Stimulated activated CD8-positive, alpha-beta memory T cell treated with anti-CD3 and anti-CD28 coated beads, Interleukin-15, amount 100 ng/mL, for 24 hours (primary cell): ENCODE measurements at places on chromosomes 5 and 9.

DNA sequence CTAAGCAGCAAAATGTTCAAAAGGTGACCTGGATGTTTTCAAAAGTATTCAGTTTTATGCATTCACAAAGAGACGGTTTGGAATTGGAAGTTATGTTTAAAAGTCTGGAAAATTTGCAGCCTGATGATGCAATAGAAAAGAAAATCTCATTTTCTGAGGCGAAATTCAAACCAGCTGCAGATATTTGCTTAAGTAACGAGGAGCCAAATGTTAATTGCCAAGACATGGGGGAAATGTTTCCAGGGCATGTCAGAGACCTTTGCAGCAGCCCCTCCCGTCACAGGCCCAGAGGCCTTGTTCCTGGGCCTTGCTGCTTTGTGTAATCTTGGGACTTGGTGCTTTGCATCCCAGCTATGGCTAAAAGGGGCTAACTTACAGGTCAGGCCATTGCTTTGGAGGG lies 228.2 kb downstream of the MAN2A1 start:
- DNase-seq = no peak

DNA sequence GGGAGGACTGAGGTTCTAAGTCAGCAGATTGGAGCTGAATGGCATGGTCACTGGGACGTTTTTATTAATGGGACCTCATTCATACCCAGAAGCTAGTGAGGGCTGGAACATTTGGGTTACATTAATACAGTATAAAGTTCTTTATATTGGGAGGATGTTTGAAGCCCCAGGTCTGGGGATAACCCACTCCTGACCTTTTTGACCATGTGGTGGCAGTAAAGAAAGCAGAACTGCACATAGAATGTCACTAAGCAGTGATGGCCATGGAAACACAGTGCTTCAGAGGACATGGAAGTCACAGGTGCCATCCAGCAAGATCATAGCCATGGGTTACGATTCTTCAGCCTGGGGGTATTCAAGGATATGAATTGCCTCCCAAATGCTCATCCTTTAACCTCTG lies 176.0 kb downstream of the ATP10B start:
- no peak for DNase-seq

DNA sequence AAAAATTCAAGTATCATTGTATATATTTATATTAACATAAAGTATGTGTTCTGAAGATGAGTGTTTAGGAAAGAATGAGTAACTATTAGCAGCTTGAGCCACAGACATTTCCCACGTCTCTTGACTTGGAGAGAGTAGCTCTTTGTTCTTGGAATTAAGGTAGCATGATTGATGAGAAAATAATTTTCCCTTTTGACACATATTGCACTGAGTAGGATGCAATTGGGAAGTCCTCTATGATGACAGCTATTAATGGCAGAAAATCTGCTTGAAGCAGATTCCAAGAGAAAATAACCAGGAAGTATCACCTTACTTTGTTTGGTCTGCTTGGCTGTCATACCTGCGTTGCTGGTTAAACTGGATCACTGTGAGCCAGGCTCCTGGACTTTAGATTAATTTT lies 204.8 kb downstream of the TLE4 start:
- no peak for DNase-seq

- no peak for DNase-seq
Measured at GRCh38 chr9:69671311-69671878, 776 bp downstream of the APBA1 start.

DNA sequence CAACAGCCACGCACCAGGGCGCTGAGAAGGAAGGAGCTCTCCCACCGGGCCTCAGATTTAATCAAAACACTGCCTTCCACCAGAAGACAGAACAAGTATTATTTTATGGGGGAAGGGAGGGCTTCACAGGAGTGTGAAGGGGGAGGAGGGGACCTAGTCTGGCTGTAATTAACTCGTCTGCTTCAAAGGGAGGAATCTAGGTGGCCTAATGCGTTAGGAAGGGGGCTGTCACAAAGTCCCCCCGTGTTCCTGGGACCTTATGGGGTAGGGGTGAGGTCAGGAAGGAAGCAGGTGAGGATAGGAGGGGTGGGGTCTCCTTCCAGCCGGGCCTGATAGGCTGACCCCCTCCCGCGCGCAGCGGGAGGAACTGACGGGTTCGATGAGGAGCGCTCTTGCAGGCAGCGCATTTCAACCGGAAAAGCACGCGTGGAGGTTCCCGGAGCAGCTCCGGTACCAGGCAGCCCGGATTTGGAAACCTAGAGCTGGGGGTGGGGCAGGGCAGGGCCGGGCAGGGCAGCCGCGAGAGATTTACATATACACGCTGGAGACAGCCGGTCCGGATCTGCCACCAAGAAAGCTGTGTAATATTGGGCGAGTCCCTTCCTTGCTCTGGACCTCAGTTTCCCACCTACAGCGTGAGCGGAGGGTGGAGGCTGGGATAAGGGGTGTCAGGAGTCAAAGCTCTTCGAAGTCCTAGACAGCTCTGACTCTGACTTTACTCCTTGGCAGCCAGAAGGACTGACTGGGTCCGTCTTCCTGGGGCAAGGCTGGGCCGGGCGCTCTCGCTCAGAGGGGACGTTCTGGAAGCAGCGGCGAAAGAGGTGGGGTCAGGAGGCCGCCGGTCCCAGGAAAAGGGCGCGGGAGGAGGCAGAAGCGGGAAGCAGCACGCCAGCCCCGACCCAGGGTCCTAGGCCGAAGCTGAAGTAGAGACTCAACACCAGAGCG lies 1.8 kb downstream of the SHB start:
- DNase-seq = peak; percentile 5

- DNase-seq = no peak
Measured at GRCh38 chr9:87290241-87291052, 207.2 kb upstream of the DAPK1 start.

GRCh38 chr9:136016572-136017288 lies 55.6 kb upstream of the UBAC1 start:
- no peak for DNase-seq

- no peak for DNase-seq
Measured at GRCh38 chr9:79623799-79624721, 52.3 kb downstream of the TLE4 start.

DNA sequence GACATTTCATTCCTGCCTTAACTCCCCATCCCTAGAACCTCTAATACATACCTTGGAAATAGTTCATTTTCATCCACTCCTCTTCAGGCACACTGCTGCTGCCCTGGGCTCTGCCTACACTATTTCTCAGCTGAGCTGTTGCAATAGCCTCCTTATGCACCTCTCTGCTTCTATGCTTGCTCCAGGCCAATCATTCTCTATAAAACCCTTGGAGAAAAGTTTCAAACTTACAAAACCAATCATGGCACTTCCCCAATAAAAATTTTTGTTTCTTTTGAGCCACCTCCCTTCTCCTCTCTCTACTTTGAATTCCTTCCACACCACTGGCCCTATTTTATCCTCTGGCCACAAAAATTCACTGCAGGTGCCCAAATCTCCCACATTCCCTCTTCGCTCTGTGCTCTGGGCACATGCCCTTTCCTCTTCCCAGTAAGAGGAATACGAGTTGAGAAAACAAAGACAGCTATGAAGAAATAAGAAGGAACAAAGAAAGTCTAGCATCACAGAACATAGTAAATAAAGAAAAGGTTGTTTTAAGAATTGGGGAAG lies 301.4 kb downstream of the ELAVL2 start:
- DNase-seq = no peak

- DNase-seq = no peak
Measured at GRCh38 chr5:68419081-68419636, 203.6 kb downstream of the PIK3R1 start.

DNA sequence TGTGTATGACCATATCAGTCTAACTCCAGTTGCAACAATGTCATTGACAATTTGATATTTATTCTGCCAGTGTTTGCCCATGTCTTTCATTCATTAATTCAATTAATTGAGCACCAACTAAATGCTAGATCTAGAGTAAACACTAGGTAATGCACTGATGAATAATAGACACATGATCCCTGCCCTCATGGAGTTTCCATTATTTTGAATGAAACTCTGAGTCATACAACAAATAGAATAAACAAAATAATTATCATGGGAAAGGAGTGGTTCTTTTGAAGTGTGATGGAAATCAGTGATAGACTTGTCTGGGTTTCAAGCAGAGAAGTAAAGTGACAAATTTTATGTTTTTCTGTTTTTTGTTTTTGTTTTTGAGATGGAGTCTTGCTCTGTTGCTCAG lies 4.6 kb downstream of the ARHGEF37 start:
- DNase-seq = no peak

DNA sequence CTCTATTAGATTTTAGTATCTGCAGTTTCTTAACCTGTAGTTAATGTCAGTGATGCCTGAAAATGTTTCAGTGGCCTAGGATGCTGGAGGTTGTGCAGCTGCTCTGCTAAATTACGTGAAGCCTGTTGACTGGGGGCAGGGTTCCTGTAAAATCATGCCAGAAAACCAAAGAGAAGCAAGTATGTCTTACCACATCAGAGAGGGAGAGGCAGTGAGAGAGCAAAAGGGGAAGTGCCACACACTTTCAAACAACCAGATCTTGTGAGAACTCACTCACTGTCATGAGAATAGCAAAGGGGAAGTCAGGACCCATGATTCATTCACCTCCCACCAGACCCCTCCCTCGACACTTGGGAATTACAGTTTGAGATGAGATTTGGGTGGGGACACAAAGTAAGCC lies 83.9 kb upstream of the CYLC2 start:
- DNase-seq = no peak

DNA sequence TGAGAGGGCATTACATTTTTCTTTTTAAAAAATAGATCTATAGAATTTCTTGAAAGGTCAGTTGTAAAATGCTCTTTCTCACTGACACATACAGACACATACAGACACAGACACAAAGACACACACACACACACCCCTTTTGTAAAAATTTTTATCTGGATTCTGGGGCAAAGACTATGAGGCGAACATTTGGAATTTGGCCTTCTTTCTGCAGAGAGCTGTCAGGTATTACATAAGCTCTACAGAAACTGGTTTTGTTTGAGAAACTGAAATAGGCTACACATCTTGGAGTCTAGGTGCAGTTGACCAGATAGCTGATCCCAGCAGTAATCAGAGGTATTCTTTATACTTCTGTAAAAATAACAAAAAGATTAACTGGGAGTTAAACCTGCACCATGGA lies 315.9 kb upstream of the RPS23 start:
- no peak for DNase-seq

DNA sequence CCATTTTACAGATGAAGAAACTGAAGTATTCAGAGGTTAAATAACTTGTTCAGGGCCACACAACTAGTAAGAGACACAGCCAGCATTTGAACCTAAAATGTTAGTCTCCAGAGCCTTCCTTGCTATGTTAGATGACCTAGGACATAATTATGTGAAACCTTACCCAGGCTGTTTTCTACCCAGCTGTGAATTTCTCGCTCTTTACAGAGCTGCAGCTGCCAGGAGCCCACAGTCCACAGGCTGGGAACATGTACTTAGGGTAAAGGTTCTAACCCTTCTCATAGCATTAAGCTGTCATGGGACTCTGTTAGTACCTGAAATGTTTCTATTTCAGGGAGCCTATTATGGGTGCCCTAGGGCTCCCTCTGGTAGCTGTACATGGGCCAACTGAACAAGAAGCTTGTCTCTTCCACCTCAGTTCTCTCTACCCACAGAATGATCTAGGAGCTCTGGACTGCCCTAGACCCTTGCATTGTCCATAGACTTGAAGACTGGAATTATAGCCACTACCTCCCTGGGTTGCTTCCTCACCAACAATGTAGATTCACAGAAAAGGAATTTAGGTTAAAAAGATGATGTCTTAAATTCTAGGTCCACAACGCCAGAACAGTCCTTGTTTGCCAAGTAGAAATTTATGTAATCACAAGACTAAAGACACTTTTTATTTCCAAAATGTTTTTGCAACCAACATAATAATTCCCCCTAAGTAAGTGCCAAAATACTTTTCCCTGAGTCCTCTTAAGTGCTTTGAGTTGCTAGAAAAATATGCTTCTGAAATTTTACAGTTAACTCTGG lies 262.9 kb downstream of the PIK3R1 start:
- DNase-seq = no peak

- no peak for DNase-seq
Measured at GRCh38 chr9:77980622-77981021, 51.0 kb downstream of the GNAQ start.

DNA sequence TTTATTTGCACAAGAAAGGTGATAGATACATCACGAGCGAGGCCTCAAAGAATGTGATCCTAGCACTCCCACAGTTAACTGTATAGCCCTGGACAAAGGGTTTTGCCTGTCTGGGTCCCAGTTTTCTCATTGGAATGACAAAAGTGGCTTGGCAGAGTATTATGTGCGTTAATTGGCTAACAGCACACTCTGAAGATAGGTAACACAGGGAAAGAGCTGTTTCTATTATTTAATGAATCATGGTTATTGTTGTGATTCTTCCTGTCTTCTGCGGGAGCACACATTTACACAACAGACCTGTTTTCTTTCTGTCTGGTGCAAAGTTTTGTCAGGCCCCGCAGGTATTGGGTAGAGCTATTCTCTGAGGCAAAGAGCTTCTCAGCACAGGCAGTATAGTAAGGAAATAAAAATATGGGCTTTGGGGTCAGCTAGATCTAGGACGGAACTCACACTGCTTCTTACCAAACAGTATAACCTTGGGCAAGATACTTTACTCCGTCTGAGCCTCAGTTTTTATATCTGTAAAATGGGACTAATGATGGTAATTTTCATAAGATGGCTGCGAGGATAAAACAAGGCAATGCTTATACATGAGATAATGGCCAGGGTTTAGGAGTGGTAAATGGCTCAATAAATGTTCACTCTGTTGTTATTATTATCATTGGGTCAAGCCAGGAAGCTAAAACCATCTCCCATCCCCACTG lies 78.9 kb downstream of the PLAC8L1 start:
- DNase-seq = no peak

DNA sequence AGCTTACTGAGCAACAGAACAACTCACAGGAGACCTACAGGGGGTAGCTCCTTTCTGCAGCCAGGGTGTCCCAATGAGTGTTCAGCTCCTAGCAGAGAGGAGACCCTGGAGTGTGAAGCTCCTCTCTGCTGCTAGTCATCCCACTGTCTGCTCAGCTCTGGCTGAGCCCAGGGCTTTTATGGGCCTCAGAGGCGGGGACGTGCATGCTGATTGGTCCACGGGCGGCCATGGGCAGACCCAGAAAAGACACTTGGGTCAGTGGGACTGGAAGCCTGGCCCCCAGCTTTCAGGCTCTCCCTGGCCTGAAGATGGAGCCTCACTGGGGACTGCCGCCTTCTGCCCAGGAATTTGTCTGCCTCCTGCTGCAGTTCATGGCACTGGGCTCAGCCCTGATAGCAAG lies 40.6 kb downstream of the TSPAN17 start:
- no peak for DNase-seq

DNA sequence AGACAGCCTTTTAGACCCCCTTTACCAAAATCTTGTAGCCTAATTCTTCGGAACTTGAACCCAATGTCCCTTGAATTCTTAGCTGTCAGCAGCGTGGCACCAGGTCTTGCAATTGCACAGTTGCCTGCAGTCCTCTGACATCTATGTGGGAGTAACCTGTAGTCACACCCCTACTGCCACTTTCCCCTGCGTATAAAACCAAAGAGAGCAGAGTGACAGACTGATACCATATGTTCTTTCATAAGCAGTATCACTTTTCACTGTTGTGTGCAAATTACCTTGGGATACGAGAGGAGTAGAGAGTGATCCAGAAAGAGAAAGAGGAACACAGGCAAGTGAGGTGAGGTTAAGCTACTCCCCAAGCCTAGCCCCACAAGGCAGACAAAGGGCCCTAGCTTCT lies 364.3 kb upstream of the ADAMTSL1 start:
- no peak for DNase-seq
